ENCODE measurements at places on chromosomes 1 and 21. TPM values are rescaled to one million over a fixed set of nuclear protein-coding genes. Genes with fewer than 3 reads are reported as not detected.
A peak's percentile ranks its signal among the peaks of the same experiment; 100 is the strongest.

The NES gene
- 10.9 TPM for total RNA-seq

The PYHIN1 gene
- total RNA-seq: 0.83 TPM

The ASPM gene
- total RNA-seq: 0.68 TPM

The CHODL gene
- 2.6 TPM for total RNA-seq

The MAP3K21 gene
- 0.71 TPM for total RNA-seq

The HAO2 gene
- total RNA-seq: not detected

DNA sequence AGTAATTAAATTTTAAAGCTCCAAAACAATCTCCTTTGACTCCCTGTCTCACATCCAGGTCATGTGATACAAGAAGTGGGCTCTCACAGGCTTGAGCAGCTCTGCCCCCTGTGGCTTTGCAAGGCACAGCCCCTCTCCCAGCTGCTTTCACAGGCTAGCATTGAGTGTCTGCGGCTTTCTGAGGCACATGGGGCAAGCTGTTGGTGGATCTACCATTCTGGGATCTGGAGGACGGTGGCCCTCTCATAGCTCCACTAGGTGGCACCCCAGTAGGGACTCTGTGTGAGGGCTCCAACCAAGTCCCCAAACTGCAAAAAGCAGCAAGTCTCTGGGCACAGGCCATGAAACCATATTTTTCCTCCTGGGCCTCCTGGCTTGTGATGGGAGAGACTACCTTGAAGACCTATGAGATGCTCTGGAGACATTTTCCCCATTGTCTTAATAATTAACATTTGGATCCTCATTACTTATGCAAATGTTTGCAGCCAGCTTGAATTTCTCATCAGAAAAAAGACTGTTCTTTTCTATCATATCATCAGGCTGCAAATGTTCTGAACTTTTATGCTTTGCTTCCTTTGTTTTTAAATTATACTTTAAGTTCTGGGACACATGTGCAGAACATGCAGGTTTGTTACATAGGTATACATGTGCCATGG lies 554.1 kb upstream of the OLFM3 start:
- DNase-seq: no peak
- no peaks in the 10 kb centered on the region for H3K36me3 ChIP-seq
- H3K27ac ChIP-seq: no peak overlapping the region
- H3K4me1 ChIP-seq: no peaks in the 10 kb centered on the region
- H3K27me3 ChIP-seq: no peaks in the 10 kb centered on the region

DNA sequence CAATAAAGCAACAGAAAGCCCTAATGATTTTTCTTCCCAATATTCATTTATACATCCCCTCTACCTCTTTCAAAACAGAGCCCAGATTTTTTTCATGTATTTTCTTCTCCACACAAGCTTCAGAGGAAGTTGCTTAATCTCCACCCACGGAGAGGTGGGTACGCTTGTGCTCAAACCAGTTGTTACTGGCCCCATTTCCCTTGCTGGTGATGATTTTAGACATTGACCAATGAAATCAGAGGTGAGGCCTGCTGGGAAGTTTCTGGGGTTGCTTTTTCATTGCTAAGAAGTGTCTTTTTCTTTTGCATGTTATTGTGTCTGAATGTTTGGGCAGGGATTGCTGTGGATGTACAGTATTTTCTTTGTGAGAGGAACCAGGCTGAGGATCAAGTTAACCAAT lies 448.1 kb upstream of the B3GALT2 start:
- peaks cover 23% of the 10 kb centered on the region for H3K4me1 ChIP-seq
- H3K36me3 ChIP-seq: no peaks in the 10 kb centered on the region
- DNase-seq: no peak
- H3K27me3 ChIP-seq: no peaks in the 10 kb centered on the region
- H3K4me3 ChIP-seq: no peak overlapping the region

DNA sequence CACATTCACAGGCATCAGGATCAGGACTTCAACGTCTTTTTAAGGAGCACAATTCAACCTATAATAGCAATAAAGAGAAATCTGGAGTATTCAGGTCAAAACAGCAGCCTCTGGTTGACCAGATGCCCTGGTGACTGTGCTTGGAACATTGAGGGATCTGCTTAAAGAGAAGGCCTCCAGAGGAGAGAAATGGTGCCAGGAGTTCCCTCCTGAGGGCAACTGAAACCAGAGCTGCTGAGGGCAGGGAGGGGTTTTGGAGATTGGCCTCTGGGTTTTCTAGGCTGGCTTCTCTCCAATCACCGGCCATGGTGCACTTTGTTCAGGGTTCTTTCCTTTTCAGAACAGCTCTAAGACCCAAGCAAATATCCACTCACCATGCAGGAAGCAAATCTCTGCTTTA lies 190.7 kb upstream of the KIAA0040 start:
- no peak overlapping the region for H3K27ac ChIP-seq
- no peaks in the 10 kb centered on the region for H3K4me1 ChIP-seq
- no peaks in the 10 kb centered on the region for H3K36me3 ChIP-seq
- DNase-seq: no peak

DNA sequence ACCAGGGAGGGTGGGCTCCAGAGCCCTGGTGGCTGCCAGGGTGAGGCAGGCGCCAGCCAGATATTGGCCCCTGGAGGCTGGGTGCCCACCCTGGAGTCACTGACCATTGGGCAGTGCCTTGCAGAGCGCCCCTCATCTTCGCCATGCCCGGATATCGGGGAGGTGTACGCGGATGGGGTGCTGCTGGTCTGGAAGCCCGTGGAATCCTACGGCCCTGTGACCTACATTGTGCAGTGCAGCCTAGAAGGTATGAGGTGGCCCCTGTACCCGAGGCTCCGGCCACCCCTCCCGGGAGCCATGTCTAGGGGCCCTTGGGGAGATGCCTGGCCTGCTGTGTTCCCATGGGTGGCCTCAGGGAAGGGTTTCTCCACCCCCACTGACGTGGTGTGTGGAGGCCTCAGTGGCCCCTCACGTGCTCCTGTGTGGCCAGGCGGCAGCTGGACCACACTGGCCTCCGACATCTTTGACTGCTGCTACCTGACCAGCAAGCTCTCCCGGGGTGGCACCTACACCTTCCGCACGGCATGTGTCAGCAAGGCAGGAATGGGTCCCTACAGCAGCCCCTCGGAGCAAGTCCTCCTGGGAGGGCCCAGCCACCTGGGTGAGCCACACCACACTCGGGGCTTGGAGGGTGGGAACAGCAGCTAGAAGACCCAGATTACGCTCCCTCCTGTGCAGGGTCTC lies 30.9 kb downstream of the TRIM11 start:
- H3K36me3 ChIP-seq: no peaks in the 10 kb centered on the region
- peaks cover 25% of the 10 kb centered on the region for H3K4me1 ChIP-seq
- peak; percentile 61 for DNase-seq

GRCh38 chr1:93672069-93672468 lies 9.6 kb downstream of the BCAR3 start:
- H3K27me3 ChIP-seq: no peaks in the 10 kb centered on the region
- peak overlapping the region; percentile 55 for H3K27ac ChIP-seq
- H3K4me1 ChIP-seq: peaks cover 93% of the 10 kb centered on the region

DNA sequence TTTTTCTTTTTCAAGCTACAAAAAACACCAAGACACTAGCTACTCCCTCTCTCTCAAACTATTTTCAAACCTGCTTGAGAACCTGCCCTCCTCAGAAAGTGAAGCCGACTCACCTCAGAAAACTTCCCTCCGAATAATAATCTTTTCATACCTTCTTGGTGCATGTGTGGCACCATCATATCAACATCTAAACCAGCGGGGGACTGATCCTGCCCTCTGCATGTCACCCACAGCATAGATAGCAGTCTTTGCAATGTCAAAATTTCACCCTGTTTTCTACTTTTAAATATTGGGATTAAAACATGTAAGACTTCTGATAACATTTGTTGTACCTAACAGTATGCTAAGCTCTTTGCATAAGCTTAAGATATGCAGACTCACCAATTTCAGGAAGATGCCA lies 1260.3 kb downstream of the PLA2G4A start:
- no peaks in the 10 kb centered on the region for H3K4me1 ChIP-seq
- no peak overlapping the region for H3K27ac ChIP-seq
- no peak overlapping the region for H3K4me3 ChIP-seq
- H3K27me3 ChIP-seq: no peaks in the 10 kb centered on the region

GRCh38 chr1:226657895-226658545 lies 81.1 kb downstream of the ITPKB start:
- no peaks in the 10 kb centered on the region for H3K36me3 ChIP-seq
- no peak overlapping the region for H3K27ac ChIP-seq
- H3K4me1 ChIP-seq: peaks cover under 1% of the 10 kb centered on the region
- no peaks in the 10 kb centered on the region for H3K27me3 ChIP-seq

GRCh38 chr1:248847956-248848561 lies 10.0 kb downstream of the ZNF672 start:
- H3K27ac ChIP-seq: no peak overlapping the region
- H3K27me3 ChIP-seq: no peaks in the 10 kb centered on the region
- no peak overlapping the region for H3K4me3 ChIP-seq
- H3K36me3 ChIP-seq: peaks cover 73% of the 10 kb centered on the region
- DNase-seq: no peak

DNA sequence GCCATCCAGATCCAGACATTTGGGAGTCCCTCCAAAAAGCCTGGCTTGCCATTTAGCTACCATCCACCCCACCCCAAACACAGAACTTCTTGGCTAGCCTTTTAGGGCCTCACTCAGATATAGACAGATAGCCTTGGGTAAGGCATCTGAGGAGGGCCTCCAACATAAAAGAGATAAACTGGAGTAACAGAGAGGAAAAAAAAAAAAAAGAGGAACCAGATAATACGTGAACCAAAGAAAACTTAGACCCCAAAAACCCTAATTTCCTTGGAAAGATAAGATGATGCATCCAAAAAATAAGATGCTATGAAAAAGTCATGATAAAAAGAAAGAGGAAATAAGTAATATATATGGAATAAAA lies 19.8 kb upstream of the LSS start:
- H3K27me3 ChIP-seq: no peaks in the 10 kb centered on the region
- H3K4me1 ChIP-seq: no peaks in the 10 kb centered on the region
- DNase-seq: no peak
- no peak overlapping the region for H3K4me3 ChIP-seq
- H3K27ac ChIP-seq: no peak overlapping the region

- H3K27ac ChIP-seq: peak overlapping the region; percentile 8
- peak overlapping the region; percentile 50 for H3K4me3 ChIP-seq
- H3K36me3 ChIP-seq: no peaks in the 10 kb centered on the region
Measured at GRCh38 chr1:154867841-154868605, 2.1 kb downstream of the KCNN3 start.

All from sigmoid colon (tissue), 7 donors.